ENCODE measurements at places on chromosomes 13 and 19.

GRCh38 chr13:91174886-91175501 is 172.5 kb upstream of the MIR17HG start:
- no peak for DNase-seq

DNA sequence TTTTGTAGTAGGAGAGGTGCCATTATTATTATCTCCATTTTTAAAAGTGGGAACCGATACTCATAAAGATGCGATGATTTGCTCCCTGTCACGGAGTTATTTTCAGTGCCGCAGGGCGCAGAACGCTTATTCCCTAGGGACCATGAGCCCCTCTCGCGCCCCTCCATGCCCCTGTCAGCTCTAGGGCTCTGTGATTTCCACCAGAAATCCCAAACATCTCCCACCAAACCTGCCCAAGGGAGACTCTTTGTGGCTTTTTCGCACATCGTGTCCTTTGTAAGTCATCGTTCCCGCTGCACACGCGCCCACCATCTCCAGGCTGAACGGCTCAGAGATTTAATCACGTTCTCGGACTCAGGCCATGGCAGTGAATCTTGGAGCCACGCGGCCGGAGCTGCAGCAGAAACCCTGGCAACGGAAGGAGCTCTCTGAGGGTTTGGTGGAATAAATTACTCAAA is 105.1 kb downstream of the DNAJC15 start:
- DNase-seq = no peak

- no peak for DNase-seq
Measured at GRCh38 chr13:25980255-25980654, 71.6 kb downstream of the SHISA2 start.

DNA sequence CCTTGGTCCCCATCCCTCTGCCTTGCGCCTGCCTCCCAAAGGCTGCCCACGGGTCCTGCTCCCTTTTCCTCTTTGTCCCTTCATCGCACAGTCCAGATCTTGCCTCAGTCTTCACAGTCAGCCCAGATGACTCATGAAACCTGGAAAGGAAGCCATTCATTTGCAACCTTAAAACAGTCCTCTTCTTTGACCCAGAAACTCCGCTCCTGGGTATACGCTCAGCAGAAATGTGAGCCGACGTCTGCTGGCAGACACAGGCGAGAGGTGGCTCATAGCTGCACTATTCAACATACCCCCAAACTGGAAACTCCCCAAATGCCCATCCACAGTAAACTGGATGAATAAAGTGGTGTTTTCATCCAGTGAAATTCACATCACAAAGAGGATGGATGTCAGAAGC is 13.6 kb upstream of the PEPD start:
- DNase-seq = no peak

DNA sequence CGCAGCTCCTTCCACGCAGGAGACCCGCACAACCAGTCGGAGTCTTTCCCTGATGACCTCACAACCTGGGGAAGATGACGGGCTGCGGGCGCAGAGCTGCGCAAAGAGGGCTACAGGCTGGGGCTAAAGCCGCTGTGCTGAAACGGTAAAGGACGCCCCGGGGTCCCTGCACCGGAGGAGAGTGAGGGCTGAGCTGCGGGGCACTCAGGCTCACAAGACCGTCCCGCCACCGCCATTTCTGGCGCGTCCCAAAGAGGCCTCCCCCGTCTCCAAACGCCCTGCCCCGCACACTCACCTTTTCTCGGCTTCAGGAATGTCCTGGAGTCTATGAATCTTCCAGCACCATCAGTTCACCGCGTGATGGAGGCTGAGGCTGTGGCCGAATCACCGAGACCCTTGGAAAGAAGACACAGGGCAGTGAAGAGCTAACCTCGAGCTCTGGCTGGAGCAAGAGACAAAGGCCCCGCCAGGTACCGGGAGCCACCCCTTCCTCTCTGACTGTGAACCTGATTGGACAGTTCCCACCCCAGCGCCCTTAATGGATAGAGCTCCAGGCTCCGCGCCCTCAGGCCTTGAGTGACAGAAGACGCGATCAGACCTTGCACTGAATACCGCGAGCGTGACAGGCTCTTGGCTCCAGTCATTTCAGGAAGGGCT is 41.8 kb upstream of the ZNF429 start:
- peak; percentile 65 for DNase-seq

DNA sequence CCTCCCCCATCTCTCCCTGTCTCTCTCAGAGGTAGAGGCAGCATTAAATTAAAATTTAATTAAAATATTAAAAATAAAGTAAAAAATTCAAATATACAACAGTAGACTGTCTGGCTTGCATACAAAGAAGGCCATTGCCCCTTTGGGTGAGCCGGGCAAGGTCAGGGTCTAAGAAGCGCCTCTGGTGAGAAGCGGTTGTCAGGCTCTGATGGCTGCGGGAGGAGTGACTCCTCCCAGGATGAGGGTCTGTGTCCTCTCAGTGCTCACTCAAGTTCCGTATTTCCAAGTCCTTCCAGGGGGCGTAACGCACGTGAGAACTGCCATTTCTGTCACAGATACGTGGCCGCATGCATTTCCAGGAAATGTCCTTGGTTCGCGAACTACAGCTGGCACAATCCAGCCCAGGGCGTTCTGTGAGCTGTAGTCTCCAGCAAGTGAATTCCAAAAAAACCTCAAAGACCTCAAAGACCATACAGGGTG is 737 bp upstream of the ZNF181 start:
- no peak for DNase-seq

DNA sequence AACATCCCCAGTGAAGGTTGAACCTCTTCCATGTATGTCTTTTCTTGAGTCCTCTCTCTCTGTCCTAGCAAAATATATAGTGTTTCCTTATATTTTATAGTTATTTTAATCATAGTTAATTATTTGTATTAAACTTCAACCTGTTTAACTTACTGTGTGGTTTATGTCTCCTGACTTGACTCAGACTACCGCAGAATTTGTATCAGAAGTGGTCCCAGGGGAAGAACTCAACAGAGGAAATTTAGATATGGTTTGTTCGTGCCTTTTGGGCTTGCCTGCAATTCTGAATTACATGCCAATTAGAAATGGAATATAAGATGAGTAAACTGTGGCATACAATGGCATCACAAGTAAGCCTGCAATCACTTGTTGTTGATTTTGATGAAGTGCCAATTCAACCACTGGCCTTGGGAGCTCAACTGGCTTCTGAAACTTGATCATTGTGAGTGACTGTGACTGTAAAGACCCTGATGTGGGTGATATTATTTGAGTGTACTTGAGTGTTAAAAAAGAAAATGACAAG is 1459.5 kb upstream of the PCDH20 start:
- DNase-seq = no peak
